ENCODE measurements at places on chromosomes 2 and 18. TPM values are rescaled to one million over a fixed set of nuclear protein-coding genes. Genes with fewer than 3 reads are reported as not detected.
A peak's percentile ranks its signal among the peaks of the same experiment; 100 is the strongest.

IHH gene
- not detected for total RNA-seq

DNA sequence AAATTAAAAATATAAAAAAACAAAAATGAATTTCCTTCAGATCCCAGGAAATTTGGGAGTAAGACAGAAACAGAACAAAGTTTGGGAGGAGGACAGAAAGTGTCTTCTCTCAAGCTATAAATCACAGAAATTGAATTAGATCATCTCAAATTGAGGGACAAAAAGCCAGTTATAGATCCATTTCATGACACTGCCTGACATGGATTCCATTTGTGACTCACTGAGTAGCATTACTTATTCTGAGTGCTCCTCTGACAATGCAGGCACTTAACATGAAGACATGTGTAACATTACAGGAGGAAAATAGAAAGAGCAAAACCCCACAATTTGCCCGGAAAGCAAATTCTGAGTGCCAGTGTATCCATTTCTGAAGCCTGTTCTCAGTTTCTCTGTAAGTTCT lies 63.9 kb upstream of the CREB1 start:
- DNase-seq = no peak

- no peak for DNase-seq
Observed at GRCh38 chr2:71130905-71131244, 441 bp downstream of the MPHOSPH10 start.

GRCh38 chr2:74884866-74885265 lies 50.9 kb downstream of the HK2 start:
- DNase-seq = no peak

DNA sequence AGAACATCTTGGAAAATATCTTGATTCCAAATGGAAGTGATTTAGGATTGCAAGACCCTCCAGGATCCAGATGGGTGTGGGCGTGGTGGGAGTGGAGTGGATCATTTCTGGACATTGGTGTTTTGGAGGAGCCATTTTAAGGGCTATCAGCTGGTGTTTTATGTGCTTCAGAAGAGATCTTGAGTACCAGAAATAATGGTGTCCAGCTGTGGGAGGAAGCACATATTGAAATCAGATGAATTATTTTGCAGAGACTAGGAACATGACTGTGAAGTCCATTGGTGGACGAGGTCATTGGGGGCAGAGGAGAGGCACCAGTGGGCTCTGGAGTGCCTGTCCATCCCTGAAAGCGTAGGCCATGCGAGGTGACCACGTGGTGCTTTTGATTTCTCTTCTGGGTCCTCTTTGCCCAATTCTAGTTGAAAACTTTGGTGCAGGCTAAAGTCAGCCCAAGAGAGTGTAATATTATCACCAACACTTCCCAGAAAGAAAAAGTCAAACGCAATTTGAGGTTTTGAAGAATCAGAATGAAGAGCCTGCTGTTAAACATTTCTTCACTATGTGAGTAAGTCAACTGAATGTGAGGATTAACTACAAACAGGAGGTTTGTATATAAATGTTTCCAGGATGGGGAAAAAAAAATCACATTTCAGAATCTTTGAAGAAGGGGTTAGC lies 31.6 kb downstream of the RNF144A start:
- no peak for DNase-seq

DNA sequence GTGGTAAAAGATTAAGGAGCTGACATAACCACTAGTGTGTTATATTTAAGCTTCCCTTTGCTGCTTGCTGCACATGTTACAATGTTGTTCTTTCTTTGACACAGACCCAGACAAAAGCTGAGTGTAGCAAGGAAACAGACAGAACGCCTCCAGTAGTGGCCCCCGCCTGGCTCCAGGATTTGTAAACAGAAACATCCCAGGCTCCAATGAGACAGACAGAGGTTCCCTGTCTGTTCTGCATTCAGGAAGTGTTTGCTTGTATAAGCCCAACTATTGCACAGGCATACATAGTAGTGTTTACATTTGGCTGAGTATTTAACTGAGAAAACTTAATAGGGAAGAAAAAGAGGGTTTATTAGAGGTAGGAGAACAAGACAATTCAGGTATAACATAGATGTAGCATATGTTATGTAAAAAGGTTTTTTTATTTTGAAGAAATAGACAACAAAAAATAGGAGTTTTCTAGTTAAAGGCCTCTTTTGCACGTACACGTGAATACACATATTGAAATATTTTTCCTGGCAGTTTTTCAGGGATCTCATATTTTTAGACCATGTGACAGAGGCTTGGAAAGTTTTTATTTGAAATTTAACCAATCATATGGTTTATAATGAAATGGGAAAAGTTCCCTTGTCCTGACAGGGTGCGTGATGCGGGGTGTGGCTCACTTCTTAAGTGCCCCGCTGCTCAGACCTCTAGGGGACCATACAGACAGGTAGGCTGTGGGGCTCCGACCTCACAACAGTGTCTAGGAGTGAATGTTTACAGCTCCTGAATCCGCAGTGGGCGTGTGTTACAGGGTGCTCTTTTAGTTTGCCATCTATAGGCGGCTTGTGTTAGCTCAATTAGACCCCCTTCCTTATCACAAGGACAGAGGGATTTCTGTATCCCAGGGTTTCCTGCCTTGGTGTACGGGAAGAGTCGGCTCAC lies 118.4 kb downstream of the BMPR2 start:
- DNase-seq = peak; percentile 50

DNA sequence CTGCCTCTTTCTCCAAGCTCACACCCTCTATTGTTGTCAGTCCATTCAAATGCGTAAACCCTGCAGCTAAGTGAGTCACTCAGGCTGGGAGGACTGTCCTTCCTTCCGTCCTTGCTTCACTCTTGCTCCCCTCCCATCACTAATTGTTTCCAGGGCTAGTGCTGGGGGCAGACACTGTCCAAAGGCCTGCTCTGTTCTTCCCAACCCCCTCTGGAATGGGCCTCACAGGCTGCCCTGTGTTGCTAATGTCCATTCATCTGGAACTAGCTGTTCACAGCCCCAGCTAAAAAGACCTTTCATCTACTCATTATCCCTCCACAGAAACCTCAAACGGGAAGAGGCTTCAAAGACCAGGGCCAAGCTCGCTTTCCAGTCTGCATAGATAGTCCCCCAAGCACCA lies 31.9 kb upstream of the NRP2 start:
- DNase-seq = peak; percentile 16

GRCh38 chr2:9885036-9885684 lies 41.9 kb downstream of the TAF1B start:
- DNase-seq = peak; percentile 68

DNA sequence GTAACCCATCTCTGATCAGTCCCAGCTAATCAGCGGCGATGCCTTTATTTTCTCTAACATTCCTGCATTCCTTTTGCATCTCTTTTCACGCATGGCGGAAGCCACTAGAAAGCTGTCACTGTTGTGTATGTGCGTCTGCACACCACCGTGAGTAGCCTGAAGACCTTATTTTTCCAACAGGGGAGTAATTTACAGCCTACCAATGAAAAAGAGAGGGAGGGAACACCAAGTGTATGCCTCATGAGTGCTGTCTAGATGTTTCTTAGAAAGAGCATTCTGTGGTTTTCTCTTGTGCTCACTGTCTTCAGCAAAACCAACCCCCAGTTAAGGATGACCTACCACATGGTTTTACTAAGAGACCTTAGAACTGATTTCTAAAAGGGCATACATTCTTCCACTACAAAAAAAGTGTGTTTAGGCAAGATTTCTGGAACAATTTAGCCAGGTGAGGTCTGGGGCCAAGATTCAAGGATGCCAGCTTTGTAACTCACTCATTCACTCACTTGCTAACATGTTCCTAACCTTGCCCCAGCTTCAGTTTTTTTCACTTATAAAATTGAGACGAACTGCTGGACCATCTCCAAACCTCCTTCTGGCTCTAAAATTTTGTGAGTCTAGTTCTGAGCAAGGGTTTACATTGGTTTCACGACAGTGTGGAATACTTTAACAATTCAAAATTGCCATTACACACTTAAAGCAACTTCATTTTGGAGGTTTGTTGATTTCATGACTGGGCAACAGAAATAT lies 51.4 kb downstream of the BCL2 start:
- no peak for DNase-seq

DNA sequence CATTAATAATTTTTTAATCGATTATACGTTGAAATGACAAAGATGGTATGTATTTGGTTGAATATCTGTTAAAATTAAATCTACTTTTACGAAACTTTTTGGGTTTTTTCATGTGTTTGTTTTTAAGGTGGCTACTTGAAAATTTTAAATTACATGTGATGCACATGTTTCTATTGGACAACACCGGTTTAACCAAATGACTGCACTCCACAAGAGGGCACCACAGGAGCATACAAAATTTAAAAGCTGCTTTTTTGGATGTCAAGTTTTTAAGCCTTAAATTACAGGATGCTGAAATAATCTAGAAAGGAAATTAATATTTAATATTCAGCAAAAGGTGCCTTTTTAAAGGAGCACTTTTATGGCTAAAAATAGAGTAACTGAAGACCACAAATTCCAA lies 98.7 kb downstream of the ACVR1 start:
- peak; percentile 44 for DNase-seq
